ENCODE measurements at places on chromosomes 3 and 15.

- no peak for DNase-seq
Observed at GRCh38 chr3:107739227-107739626, 216.5 kb downstream of the BBX start.

DNA sequence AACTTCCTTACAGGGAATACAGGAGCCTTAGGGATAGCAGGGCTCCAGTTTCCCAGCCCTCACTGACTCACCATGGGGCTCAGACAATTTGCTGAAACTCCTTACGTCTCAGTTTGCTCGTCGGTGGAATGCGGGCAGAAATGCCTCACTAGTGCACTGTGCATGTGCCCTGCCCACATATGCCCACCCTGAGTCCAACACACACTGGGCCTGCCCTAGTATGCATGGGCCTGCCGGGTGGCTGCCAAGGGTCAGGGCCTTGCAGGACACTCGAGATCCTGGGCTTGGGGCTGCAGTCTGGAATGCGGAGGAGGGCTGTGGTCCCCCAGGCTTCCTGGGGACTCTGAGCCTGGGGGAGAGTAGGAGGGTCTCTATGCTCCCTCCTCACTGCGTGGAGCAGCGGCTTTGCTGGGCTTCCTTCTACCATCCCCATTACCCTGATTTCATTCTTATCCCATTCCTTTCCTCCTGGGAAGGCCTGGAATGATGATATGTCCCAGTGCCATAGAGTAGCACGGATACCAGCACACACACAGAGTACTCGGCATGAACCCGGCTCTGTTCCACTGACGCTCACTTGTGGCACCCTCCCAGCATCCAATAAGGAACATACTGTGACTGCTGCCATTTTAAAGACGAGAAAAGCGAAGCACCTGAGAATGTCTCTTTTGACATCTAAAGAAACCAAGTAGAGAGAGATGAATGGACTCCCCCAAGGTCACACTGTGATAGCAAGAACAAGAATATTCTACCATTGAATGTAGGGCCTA lies 124.2 kb downstream of the ASB7 start:
- peak; percentile 93 for DNase-seq

- DNase-seq: no peak
Observed at GRCh38 chr3:170865209-170866094, 4.5 kb downstream of the RPL22L1 start.

- DNase-seq: no peak
Observed at GRCh38 chr3:158649791-158650190, 5.5 kb downstream of the GFM1 start.

DNA sequence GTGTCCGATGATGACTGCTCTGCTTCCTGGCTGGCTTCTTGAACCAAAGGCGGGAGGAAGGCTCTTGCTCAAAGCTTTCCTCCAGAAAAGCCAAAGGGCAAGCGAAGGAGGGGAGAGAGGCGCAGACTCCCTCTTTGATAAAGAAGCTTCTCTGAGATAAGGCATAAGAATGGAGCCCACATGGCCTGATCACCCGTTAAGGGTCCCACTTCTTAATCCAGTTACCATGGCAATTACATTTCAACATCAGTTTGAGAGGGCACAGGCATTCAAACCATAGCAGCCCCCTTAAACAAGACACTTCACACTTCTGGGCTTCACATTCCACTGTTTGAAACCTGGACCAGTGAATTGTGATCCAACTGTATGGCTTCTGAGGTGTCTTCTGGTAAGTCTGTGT lies 8.0 kb downstream of the ABHD17C start:
- no peak for DNase-seq

- no peak for DNase-seq
Observed at GRCh38 chr15:65212097-65212496, 824 bp upstream of the CILP start.

Data from fibroblast of lung (primary cell).